ENCODE measurements at places on chromosomes 6 and 20.

DNA sequence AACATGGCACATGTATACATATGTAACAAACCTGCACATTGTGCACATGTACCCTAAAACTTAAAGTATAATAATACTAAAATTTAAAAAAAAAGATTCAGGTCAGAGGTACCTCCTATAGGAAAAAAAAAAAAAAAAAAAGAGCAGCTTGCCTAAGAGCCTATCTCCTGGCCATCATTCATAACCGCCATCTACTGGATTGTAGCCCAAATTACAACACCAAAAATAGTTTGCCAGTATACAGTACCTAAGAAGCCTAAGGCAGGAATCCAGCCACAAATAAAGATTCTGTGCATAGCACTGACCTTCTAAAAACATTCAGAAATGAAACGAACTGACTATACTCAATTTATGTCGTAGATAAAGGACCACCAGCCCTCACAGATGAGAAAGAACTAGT lies 438.4 kb upstream of the ADGRB3 start:
- no peaks in the 10 kb centered on the region for H3K27me3 ChIP-seq
- H3K27ac ChIP-seq: no peak overlapping the region
- H3K36me3 ChIP-seq: no peaks in the 10 kb centered on the region
- no peak overlapping the region for H3K4me3 ChIP-seq
- no peaks in the 10 kb centered on the region for H3K4me1 ChIP-seq

GRCh38 chr20:47821481-47822100 lies 36.3 kb upstream of the SULF2 start:
- no peak overlapping the region for H3K4me3 ChIP-seq
- H3K27ac ChIP-seq: no peak overlapping the region
- peaks cover 78% of the 10 kb centered on the region for H3K27me3 ChIP-seq
- no peaks in the 10 kb centered on the region for H3K4me1 ChIP-seq
- no peaks in the 10 kb centered on the region for H3K36me3 ChIP-seq

- DNase-seq: peak; percentile 27
- no peaks in the 10 kb centered on the region for H3K4me1 ChIP-seq
- H3K4me3 ChIP-seq: no peak overlapping the region
- H3K27me3 ChIP-seq: no peaks in the 10 kb centered on the region
- H3K27ac ChIP-seq: no peak overlapping the region
These were observed 3.0 kb upstream of the CDH26 start for GRCh38 chr20:59955131-59955796.

- H3K4me3 ChIP-seq: peak overlapping the region; percentile 28
- DNase-seq: peak; percentile 97
- H3K36me3 ChIP-seq: peaks cover 18% of the 10 kb centered on the region
These were observed 22.4 kb downstream of the ZMYND8 start for GRCh38 chr20:47334022-47334551.

DNA sequence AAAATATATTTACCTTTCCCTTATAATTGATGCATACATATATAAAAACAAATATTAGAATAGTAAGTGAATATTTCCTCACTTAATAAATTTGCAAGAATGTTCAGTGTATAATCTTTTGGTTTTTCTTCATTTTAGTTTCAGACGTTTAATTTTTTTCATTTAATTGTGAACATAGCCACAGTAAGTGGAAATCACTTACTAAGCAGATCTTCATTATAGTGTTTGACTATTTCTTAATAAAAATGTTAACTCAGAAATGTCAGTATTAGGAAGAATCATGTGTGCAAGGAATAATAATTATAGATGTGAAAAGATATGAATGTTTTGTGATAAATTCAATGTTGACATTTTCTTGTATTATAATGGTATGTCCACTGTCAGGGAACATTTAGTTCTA lies 27.4 kb downstream of the STXBP5 start:
- H3K27ac ChIP-seq: no peak overlapping the region
- peaks cover 23% of the 10 kb centered on the region for H3K36me3 ChIP-seq
- DNase-seq: no peak
- H3K27me3 ChIP-seq: no peaks in the 10 kb centered on the region

- H3K4me1 ChIP-seq: peaks cover 10% of the 10 kb centered on the region
- H3K27ac ChIP-seq: peak overlapping the region; percentile 12
- no peak for DNase-seq
- no peaks in the 10 kb centered on the region for H3K36me3 ChIP-seq
- H3K27me3 ChIP-seq: no peaks in the 10 kb centered on the region
These were observed 24.5 kb downstream of the RALY start for GRCh38 chr20:34018166-34018565.

GRCh38 chr6:104686550-104687175 lies 173.1 kb downstream of the HACE1 start:
- no peak for DNase-seq
- no peaks in the 10 kb centered on the region for H3K27me3 ChIP-seq
- H3K4me1 ChIP-seq: peaks cover 10% of the 10 kb centered on the region
- no peaks in the 10 kb centered on the region for H3K36me3 ChIP-seq
- H3K4me3 ChIP-seq: no peak overlapping the region

DNA sequence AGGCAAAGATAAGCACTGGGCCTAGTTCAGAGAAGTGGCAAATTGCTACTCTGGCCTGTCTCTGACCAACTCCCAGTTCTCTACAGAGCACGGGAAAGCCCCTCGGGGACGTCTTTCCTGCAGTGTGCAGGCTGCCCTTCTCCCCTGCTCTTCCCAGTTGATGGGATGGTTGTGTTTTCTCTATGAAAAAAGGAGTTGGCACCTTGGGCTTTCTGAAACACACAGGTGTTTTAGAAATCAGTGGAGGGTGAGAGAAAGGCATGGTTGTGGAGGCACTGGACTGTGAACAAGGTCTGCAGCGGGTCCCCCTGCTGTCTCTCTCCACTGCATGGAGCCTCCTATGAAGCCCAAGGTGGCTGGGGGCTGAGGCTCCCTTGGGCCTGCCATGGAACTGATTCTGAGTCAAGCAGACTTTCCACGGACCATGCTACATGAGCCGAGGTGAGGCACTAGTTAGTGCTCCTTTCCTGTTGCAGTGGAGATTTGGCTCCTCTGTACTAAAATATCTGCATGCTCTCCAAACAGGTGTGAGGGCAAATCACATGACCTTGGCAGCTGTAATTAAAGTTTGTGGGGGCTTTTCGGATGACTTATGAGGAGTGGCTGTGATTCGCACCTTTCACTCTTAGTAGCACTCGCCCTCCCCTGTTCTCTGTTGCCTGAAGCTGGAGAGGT lies 16.3 kb downstream of the GTSF1L start:
- no peaks in the 10 kb centered on the region for H3K36me3 ChIP-seq
- no peak for DNase-seq
- H3K27me3 ChIP-seq: no peaks in the 10 kb centered on the region
- H3K4me1 ChIP-seq: no peaks in the 10 kb centered on the region
- no peak overlapping the region for H3K27ac ChIP-seq

Data from mesenchymal stem cell (in vitro differentiated cells and primary cell).